T-helper 2 cell (primary cell): ENCODE measurements at places on chromosomes 6 and 20.

GRCh38 chr20:53723045-53723444, 129.4 kb upstream of the ZNF217 start:
- DNase-seq, result no peak

GRCh38 chr6:104789770-104790190, 69.9 kb downstream of the HACE1 start:
- DNase-seq, result peak; percentile 82

GRCh38 chr20:20835897-20836296, 123.5 kb upstream of the RALGAPA2 start:
- no peak for DNase-seq

DNA sequence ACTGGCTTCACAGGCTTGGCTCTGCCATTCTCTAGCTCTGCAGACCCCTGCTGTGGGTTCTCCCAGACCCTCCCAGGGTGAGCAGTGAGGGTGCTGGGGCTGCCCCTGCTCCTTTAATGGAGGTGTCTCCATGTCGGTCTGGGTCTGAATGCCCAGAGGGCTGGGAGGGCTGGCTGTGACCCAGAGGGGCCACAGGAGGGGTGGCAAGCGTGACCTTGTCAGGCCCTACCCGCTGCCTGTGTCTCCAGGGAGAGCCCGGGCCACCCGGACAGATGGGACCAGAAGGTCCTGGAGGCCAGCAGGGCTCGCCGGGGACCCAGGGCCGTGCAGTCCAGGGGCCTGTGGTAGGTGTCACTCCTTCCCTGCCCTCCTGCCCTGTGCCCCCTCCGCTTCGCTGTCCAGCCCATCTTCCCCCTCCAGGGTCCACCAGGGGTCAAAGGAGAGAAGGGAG, 32.1 kb downstream of the COL20A1 start:
- no peak for DNase-seq

GRCh38 chr6:131015025-131015591, 47.9 kb downstream of the EPB41L2 start:
- DNase-seq, result no peak

DNA sequence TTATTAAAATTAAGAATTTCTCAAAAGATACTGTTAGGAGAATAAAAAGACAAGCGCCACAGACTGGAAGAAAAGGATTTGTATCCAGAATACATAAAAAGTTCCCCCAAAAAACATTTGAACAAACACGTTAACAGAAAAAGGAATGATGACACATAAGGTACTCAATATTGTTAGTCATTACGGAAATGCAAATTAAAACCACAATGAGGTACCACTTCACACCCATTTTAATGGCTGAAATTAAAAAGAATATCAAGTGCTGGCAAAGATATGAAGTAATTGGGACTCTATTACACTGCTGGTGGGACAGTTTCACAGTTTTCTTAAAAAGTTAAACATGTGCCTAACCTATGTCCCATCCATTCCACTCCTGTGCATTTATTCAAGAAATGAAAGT, 51.4 kb downstream of the HECA start:
- DNase-seq, result no peak

DNA sequence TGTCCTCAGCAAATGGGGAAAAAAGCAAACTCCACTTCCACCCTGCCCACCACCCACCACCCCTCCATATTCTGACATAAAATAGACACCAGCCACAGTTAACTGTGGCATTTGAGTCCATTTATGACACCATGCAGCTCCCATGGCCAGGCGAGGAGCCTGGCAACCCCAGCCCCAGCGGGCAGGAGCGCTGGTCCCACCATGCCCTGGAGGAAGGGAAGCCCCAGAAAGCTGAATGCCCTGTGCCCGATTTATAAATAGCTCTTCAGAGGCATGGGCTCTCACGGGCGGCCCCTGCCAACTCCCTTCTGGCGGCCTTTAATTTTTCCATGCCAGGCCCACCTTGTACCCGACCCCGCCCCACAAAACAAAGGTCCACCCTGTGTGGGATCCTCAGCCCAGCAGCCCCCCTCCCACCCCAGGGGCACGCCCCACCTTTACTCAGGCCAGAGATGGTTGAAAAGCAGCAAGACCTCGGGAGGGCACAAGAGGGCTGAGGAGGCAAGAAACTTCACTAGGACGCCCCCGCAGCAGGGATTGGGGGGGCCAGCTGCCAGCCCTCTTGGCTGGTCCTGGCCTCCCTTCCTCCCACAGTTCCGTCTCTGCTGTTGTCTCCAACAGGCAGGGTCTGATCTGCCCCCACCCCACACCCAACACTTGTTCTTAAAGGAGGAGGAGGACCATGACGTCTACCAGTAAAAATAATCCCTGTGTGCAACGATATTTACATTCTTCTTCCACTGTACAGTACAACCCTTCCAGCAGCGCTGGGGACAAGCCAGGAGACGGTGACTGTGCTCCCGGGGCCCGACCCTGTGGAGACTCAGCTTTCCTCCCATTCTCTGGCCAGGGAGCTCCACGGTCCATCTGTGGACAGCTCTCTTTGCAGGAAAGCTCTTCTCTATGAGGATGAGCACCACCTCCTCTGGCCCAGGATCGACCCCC, 115.6 kb upstream of the CDYL start:
- DNase-seq, result no peak

GRCh38 chr6:139743664-139744437, 369.4 kb upstream of the CITED2 start:
- no peak for DNase-seq

DNA sequence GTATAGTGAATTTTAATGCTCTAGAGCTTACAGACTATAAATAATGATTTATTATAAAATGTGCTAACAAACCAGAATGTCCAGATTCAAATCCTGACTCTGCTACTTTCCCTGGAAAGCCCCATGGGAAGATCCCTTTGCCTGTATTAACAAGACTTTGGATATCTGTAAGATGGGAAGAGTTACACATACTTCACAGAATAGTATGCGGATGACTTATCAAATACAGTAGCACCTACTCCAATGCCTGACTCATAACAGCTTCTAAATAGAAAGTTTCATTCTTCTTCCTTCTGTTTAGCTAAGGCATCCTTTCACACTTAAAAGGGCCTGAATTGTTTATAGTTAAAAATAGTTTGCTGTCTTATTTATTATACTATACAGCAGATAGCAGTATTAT, 166.3 kb downstream of the KCNQ5 start:
- DNase-seq, result no peak

DNA sequence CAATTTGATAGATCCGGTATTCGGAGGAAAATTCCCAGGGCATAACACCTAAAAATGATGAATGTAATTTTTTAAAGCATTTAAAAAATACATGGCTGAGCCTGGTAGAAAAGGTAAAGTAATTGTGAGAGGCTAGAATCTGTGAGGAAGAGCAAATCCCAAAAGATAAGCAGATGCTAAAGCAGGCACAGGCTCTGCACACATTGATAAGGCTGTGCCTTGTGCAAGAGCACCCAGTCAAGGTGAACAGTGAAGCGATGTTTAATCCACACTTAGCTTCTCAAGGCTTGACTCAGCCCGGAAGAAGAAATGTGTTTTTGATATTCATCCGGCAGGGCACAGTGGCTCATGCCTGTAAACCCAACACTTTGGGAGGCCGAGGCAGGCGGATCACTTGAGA, 5.1 kb upstream of the EPB41L2 start:
- no peak for DNase-seq

- DNase-seq, result peak; percentile 68
Observed at GRCh38 chr6:27866357-27867050, 45.7 kb downstream of the OR2B2 start.

DNA sequence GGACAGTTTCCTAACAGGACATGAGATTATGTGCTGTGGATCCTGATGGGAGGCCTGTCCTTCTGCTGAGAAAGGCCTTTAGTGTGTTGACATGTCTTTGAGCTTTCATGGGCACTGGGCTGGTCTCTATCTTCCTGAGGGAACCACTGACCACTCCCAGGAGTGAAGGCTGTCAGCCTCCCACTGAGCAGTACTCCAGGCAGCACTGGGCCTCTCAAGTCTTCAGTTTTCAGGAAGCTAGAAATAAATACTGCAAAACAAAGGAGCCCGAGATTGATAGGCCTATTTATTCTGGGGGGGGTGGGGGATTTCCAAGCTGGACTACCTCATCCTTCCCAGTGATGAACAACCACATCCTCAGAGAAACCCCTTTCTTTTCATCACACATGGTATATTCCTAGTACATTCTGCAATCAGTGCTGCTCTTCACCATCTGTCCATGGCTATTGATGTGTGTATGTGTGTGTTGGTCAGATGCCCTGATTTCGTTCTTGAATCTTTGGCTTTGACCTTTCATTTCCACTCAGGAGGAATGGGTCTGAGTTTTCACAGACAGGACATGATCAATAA, 180.9 kb upstream of the SPTLC3 start:
- DNase-seq, result no peak

DNA sequence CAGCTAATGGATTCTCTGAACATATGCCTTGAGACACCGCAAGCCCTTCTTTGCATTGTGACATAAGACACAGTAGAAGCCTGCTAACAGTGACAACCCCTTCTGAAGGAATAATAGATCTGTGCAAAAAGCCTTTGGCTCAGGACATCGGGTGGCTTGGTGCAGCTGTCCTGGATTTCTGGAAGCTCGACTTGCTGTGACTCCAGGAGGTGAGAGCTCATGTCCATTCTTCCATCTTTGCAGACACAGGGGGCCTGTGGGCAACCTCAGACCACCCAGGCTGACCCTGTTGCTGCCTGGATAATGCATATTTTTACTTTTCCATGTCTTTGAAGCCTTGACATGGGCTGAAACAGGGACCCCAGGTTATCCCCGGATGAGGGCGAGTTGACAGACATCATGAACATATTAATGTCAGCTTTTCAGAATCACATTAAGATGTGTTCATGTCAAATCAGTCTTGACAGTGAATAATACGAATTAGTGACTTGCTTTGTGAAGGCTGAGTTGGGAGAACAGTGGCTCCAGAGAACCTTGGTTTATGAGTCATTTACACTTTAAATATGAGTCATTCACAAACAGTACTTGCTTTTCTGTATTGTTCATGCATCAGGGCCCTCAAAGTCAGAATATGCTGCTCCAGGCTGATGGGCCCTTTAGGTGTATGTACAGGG, 66.8 kb upstream of the IYD start:
- no peak for DNase-seq

DNA sequence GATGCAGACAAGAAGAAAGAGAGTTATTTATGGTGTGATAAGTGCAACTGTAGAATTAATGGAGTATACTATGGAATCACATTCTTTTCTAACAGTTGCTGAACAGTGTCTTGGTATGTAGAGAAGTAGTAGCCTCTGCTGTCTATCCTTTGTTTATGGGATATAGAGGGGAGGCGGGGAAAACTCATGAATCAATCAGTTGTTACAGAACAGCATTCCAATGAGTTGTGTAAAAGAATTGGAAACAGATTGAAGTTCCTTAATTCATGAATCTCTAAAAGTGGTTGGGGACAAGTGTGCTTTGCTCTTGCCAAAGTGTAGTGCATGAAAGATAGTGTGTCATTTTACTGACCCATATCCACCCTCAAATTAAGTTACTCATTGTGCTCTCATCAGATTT, 77.7 kb downstream of the FLRT3 start:
- no peak for DNase-seq

DNA sequence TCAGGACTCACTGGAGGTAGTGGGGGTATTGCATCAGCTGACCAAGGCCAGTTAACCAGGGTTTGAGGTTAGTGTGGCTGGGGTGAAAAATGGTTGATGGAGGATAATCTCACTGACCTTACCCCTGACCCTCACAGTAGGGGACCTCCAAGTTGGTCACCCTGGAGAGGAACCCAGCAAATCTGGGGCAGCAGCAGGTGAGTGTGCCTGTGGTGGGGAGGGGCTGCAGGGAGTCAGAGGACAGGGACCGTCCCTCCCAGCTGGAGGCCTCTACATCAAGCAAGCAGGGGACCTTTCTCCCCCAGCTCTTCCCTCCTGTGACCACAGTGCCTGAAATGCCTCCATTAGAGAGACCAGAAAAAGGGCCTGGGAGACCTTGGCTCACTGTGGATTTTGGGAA, 49.1 kb upstream of the ZNF337 start:
- DNase-seq, result no peak

- DNase-seq, result no peak
Observed at GRCh38 chr20:53623454-53624211, 30.0 kb upstream of the ZNF217 start.

GRCh38 chr20:371755-372542, 8.6 kb upstream of the TRIB3 start:
- no peak for DNase-seq

GRCh38 chr6:80940571-80940970, 811.9 kb downstream of the TENT5A start:
- DNase-seq, result no peak

- no peak for DNase-seq
Observed at GRCh38 chr6:134632024-134632423, 314.1 kb upstream of the SGK1 start.

DNA sequence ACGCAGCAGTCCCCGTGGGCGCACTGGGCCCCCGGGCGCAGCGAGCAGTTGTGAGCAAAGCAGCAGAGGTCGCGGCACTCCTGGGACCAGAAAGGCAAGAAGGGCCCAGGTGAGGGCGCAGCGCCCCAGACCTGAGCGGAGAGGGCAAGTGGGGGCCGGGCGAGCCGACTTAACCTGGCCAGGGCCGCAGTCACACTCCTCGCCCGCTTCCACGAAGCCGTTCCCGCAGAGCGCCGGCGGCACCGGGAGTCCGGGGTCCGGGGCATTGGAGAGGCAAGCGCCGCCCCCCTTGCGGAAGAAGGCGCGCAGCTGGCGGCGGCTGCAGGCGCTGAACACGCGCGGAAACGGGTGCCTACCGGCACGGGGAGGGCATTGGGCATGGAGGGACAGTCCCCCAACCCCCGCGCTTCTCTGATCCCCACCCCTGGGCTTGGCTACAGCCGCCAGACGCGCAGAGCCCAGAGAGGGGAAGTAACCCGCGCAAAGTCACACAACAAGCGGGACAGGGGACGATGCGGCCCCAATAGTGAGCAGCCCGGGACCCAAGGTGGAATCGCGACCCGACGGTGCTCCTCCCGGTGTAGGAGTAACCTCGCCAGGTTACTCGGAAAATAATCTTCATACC, 9.2 kb downstream of the ADAM33 start:
- no peak for DNase-seq

DNA sequence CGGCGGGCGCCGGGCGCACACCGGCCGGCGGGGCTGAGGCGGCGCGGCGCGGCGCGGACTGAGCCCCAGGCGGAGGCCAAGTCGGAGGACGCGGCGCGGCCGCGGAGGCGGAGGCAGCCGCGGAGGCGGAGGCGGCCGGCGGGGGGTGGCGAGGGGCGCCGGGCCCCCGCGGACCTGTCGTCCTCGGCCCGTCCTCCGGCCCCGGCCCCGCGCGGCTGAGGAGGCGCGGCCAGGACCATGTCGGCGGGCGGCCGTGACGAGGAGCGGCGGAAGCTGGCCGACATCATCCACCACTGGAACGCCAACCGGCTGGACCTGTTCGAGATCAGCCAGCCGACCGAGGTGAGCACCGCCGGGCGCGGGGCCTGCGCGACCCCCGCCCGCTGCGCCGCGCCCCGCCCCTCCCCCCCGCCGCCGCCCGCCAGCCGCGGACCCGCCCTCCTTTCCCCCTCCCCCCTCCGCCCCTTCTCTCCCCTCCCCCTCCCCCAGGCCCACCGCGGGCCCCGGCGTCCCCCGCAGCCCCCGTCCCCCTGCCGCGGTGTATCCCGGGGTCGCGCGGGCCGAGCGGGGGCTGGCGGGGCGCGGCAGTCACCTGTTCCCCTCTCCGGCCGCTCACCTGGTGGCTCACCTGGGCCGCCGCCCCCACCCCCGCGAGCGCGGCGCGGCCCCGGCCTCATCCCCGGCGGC, at the start of gene AFDN:
TSS of gene AFDN (plus strand) at position 16 of the 687 bp plus-strand sequence. CDS start at position 238, 222 bp downstream.
- DNase-seq, result peak; percentile 12
